ENCODE measurements at places on chromosomes 6 and 20. TPM values are rescaled to one million over a fixed set of nuclear protein-coding genes. Genes with fewer than 3 reads are reported as not detected.

The MTFR2 gene
- 4.0 TPM for total RNA-seq

The CD109 gene
- 1.7 TPM for total RNA-seq

The NHSL1 gene
- total RNA-seq: 17.5 TPM

The HCK gene
- total RNA-seq: 0.24 TPM

The FABP7 gene
- total RNA-seq: 1.9 TPM

The RAB32 gene
- total RNA-seq: 31.0 TPM

The ELOVL2 gene
- total RNA-seq: 14.1 TPM

The RSPO3 gene
- total RNA-seq: 0.31 TPM

The NHLRC1 gene
- 0.29 TPM for total RNA-seq

The SLC22A3 gene
- total RNA-seq: 3.1 TPM

The HRH3 gene
- 0.56 TPM for total RNA-seq

The TCP11 gene
- not detected for total RNA-seq

The PET117 gene
- 32.8 TPM for total RNA-seq

The FUT9 gene
- 1.5 TPM for total RNA-seq

The CDSN gene
- total RNA-seq: not detected

The SAMD3 gene
- total RNA-seq: 45.5 TPM

The HLA-DMA gene
- 6.1 TPM for total RNA-seq

The PACSIN1 gene
- 6.5 TPM for total RNA-seq

The AFDN gene
- total RNA-seq: 240 TPM

The IRAK1BP1 gene
- 5.0 TPM for total RNA-seq

The GSTA2 gene
- total RNA-seq: 1.7 TPM

The BCLAF1 gene
- total RNA-seq: 194 TPM

The KCNG1 gene
- 126 TPM for total RNA-seq

The SRXN1 gene
- total RNA-seq: 4.5 TPM

The RBM24 gene
- 18.9 TPM for total RNA-seq

The FOXF2 gene
- total RNA-seq: not detected

Measured in endodermal cell (in vitro differentiated cells).